ENCODE measurements at places on chromosomes 12 and 14.

GRCh38 chr14:102325791-102326345 lies 6.3 kb downstream of the ZNF839 start:
- no peak for DNase-seq

- DNase-seq = no peak
Measured at GRCh38 chr12:131105736-131106348, 152.1 kb downstream of the ADGRD1 start.

- no peak for DNase-seq
Measured at GRCh38 chr14:74552623-74553022, 59.1 kb downstream of the ISCA2 start.

GRCh38 chr14:98802044-98802443 lies 470.0 kb downstream of the BCL11B start:
- DNase-seq = no peak

DNA sequence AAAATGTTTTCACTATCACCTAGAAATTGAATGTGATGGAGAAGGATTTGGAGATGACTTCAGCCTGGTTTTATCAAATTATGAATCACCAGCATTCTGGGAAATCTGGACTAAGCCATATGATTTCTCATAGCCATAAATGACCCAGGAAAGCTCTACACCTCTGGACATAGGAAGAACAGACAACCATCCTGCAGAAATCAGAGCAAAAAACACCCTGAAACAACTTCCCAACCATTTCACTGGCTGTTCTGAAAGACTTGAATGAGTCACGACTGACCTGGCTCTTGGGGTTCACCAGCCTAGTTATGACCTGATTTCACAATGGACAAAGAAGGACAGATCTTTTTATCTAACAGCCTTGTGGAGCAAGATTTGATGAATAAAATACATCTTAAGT lies 123.8 kb downstream of the KCNH5 start:
- no peak for DNase-seq

DNA sequence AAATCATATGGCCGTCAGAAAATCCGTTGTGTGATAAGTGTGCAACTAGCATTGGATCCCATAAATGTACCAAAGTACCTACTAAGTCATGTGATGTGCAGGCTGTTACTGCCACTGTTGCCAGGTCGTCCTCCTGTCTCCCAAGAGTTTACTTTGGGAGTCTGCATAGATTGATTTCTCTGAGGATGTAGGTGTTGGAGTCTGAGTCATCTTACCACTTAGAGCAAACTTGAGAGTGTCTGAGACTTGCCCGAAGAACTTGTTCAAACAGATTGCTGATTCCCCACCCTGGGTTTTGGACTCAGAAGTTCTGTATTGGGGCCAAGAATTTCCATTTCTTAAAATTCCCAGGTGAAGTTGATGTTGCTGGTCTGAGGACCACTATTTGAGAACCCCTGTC lies 11.4 kb downstream of the TMX1 start:
- no peak for DNase-seq

GRCh38 chr12:117334051-117334450 lies 27.4 kb downstream of the NOS1 start:
- DNase-seq = no peak

GRCh38 chr12:774051-774614 lies 21.8 kb downstream of the WNK1 start:
- no peak for DNase-seq

GRCh38 chr12:131845121-131845520 lies 16.9 kb downstream of the MMP17 start:
- no peak for DNase-seq

DNA sequence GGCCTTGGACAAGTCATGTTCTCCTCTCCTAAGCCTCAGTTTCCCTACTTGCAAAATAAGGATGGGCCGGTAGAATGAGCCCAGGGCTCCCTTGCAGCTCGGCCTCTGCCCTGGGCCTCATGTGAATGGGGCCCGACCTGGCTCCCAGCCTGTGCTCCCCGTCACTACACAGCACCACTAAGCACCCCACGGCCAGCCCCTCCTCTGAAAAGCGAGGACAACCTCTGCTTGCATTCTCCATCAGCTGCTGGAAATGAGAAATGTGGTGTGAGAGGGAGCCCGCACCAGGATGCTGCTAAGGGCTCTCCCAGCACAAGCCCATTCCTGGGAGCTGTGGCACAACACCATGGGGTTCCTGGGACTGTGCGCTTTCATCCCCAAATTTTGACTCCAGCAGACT lies 10.2 kb downstream of the SLC25A47 start:
- no peak for DNase-seq

- no peak for DNase-seq
Measured at GRCh38 chr12:115387467-115387901, 703.5 kb upstream of the TBX3 start.

DNA sequence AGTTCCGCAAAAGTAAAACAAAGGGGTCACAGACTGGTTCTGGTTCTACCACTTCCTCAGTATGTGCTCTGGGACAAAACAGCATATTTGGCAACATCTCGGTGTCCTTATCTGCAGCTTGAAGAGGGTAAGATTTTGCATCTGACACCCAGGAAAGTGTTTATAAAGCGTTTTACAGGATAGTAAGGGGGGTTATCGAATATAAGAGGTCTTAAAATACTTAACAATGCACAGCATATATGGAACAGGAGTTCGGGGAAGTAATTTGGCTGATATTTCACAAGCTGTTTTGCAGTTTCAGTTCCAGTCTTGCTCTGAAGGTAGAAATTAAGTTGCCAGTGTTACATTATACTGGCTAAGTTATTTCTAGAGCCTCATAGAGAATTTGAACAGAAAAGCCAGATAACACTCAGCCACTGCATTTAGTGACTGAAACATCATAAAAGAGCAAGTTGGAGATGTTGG lies 904 bp upstream of the MAP4K5 start:
- DNase-seq = no peak

- DNase-seq = no peak
Measured at GRCh38 chr14:90534838-90535555, 138.2 kb downstream of the CALM1 start.

DNA sequence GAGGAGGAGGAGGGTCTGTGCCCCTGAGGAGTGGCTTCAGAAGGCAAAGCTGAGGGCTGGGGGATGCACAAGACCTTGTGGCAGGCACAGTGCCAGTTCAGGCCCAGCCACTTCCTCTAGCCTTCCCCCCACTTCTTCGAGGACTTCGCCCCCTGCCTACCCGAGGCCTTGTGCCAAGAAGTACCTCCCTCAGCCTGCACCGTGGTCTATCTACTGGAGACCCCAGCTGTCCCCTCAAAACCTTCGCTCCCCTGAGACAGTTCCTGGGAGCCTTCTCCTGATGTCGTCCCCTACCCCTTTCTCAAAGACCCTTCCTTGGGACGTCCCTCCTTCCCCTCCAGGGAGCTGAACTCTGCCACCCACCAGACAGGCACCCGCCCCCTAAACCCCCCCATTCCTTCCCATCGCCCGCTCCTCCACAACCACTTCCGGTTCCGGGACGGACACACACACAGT lies 604 bp downstream of the ZNF384 start:
- peak; percentile 26 for DNase-seq

GRCh38 chr12:127909041-127909440 lies 357.9 kb upstream of the TMEM132C start:
- no peak for DNase-seq

- DNase-seq = no peak
Measured at GRCh38 chr12:113762155-113762881, 203.8 kb downstream of the RBM19 start.

GRCh38 chr12:9740106-9740750 lies 7.3 kb upstream of the CLECL1 start:
- DNase-seq = no peak

DNA sequence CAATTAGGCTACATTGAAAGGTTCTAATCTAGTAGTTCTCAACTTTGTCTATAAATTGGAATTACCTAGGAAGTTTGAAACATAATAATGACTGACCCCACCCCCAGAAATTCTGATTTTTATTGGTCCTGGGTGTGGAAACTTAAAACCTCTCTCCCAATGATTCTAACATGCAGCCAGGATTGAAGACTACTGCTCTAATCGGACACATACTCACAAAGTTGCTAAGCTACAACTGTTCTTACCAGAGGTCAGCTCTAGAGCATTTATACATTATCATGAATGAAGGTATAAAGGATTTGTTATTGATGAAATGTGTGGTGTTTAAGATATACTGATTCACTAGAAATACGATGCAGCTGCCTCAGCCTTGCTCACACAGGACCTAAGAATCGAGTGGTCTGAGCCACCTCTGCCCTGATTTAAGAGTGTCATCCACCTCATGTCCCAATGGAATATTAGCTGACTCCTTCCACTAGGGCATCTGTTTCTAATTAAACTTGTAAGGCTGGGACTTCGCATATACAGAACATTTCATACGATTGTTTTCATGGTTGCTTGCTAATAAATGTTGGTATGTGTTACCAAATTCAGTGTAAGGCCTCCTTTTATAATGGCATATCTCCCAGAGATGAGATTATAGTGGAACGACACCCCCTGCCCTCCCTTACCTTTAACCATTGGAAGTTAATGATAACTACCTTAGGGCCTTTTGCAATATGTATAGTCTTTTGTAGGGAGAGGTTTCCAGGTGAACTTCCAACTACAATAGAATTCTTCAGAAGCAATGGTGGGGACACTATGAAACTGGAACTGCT lies 410.8 kb upstream of the PDE3A start:
- no peak for DNase-seq

- no peak for DNase-seq
Measured at GRCh38 chr12:49619286-49619685, 4.1 kb upstream of the PRPF40B start.

GRCh38 chr12:96457191-96457930 lies 32.0 kb upstream of the CFAP54 start:
- DNase-seq = no peak

DNA sequence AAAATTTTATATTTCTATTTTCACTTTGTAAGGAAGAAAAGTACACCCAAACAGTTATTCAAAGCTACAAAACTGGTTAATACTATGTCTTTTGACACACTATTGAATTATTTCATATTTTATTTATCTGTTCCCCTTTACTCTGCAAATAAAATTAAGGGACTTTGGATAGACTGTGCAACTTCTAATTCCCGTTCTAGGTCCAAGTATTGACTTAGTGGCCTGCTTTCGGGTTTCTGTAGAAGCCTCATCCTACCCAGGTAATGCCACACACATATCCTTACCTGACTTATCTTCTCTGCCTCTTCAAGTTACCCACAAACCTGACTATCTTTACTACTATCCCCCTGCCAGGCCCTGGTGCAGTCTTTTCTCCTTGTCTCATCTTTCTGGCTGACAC lies 156.3 kb upstream of the TMTC2 start:
- DNase-seq = no peak

DNA sequence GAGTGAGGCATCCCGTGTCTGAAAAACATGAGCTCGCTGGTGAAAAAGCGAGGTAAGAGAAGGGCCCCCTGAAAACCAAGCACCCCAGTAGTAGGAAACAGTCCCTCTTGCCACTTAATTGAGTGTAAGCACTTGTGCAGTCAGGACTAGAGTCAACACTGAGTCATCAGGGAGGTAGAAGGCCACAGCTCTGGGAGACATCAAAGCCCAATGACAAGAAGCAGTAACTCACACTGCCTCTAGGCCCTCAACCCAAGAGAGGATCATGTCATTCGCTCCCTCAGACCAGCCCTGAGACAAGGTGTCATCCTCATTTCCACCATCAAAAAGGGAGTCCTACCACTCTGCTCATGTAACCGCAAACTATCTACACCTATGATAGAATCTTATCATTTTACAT lies 17.8 kb downstream of the POMT2 start:
- no peak for DNase-seq

- DNase-seq = no peak
Measured at GRCh38 chr12:117214797-117215196, 24.5 kb upstream of the FBXO21 start.

- peak; percentile 91 for DNase-seq
Measured at GRCh38 chr12:53054112-53054878, 4.4 kb downstream of the TNS2 start.

DNA sequence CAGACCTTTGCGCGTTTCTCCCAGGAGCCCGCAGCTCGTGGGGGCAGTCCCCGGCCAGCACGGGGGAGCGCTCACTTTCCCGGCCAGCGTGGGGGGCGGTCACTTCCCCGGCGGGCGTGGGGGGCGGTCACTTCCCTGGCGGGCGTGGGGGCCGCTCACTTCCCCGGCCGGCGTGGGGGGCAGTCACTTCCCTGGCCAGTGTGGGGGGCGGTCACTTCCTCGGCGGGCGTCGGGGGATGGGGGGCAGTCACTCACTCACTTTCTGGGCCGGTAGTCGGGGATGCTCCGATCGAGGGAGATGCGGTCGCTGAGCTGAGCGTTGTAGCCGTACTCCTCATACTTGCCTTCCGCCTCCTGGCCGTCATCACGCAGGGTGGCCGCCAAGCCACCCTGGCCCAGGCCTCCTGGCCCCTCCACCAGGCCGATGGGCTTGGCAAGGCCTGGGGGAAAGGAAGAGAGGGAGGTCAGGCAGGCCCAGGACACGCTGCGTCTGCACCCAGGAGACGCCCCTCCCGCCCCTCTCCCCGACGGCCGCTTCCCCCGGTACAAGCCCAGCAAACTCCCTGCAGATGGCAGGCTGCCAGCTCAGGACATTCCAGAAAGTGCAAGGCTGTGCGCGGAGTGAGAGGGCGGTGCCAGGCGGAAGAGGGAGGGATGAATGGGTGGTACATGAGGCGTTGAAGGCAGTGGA lies 43.3 kb downstream of the GALNT9 start:
- no peak for DNase-seq

GRCh38 chr12:124583854-124584253 lies 16.4 kb upstream of the NCOR2 start:
- DNase-seq = no peak

DNA sequence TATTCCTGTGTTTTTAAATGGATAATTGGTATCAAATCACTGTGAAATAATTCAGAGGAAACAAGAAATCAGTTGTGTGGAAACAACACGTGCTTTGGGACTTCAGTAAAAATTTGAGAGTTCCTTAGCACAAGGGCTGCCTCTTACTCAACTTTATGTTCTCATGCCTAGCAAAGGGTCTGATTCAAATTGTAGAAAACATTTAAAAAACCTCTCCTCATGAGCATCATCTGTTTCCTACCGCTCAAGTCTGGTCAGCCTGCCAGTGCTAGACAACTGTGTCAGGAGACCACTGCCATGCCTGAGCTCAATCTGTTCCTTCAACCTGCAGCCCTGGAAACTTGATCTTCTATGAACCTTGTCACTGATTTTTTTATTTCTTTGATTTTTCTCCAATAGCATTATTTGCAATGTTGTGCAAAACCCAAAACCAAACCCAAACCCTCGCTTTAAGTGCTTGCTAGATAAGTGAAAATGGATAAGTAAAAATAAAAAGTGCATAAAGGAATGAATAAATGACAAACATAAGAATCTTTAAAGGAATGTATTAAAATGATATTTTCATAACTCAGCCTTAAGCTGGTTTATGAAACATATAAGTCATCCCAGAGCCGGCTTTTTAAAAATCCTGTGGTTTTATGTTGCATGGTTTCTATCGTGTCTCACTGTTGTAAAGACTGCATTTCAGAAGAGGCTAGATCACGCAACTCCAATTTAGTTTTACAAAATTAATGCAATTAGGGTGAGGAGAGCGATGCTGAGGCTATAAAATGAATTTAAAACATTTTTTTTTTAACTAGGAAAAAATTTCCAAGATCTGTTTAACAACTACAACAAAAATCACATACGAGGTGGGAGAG lies 361.2 kb upstream of the PDE3A start:
- DNase-seq = no peak

GRCh38 chr12:113231235-113232088 lies 10.2 kb downstream of the TPCN1 start:
- no peak for DNase-seq

GRCh38 chr14:50954811-50955372 lies 10.6 kb upstream of the PYGL start:
- DNase-seq = no peak

- no peak for DNase-seq
Measured at GRCh38 chr14:89315493-89316470, 101.3 kb downstream of the FOXN3 start.

Data from T-helper 9 cell (primary cell).